ENCODE measurements at places on chromosomes 2 and 18.

GRCh38 chr2:55993685-55994084 is 70.1 kb upstream of the EFEMP1 start:
- no peak for DNase-seq

GRCh38 chr2:108958002-108958401 is 31.0 kb downstream of the EDAR start:
- no peak for DNase-seq

DNA sequence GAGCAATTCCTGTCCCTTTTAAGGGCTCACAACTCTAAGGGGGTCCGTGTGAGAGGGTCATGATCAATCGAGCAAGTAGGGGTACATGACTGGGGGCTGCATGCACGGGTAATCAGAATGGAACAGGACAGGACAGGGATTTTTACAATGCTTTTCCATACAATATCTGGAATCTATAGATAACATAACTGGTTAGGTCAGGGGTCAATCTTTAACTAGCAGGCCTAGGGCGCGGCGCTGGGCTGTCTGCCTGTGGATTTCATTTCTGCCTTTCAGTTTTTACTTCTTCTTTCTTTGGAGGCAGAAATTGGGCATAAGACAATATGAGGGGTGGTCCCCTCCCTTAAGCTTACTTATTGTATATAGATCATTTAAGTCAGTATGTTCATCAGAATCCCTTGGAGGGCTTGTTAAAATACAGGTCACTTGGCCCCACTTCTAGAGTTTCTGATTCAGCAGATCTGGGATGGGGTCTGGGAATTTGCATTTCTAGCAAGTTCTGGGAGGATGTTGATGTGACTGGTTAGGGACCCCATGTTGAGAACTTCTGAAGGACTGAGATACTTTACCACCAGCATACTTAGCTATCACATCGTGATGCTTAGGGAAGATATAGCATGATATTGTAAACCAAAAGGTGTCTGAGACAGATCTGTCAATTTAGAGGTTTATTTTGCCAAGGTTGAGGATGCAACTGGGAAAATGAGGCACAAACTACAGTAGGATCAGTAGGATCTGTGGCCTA is 2.8 kb upstream of the INPP4A start:
- no peak for DNase-seq

DNA sequence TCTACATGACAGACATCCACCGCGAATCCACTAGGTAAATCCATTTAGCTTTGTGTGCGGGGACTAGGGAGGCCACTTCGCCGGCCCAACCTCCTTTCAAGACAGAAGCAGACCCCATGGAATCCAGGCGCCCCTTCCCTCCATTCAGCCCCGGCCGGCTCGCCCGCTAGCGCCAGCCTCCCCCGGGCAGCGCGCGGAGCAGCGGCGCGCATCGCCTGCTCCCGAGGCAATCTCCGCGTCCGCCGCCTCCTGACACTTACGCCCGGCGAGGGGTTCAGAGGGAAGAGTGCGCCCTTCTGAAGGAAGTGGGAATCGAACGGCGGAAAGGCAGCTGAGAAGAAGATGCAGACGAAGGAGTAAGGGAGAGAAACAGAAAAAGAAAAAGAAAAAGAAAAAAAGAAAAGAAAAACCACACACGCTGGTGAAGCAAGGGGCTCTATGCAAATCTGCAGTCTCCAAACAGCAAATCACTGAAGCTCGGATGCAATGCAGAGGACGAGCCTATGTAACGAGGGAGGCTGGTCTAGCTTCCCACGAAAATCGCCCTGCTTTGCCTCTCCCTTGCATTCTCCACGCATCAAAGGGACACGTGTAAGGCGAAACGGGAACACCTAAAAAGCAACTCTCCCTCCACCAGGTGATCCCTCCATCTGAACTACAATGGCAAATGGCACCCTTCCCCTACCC is 684.4 kb downstream of the NRXN1 start:
- DNase-seq, result no peak

DNA sequence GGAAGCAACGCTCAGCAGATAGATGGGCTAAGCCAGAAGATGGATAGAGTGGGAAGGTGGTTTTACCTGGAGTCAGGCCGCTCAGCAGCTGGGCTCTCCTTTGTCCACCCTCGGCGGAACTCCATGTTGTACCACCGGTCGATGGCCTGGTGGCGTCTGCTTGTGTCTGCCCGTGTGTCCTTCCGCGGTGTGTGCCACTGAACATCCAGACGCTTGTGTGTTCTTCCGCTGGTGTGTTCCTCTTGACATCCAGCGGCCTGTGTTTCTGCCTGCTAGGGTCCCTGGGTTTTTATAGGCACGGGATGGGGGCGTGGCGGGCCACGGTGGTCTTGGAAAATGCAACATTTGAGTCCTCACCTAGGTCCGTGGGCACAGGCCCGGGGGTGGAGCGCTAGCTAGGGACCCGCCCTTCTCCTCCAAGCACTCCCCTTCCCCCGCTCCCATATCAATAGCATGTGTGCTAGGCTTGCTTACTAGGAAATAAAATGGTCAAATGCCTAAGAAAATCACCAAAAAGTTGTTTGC is 1431.7 kb upstream of the ACVR2A start:
- no peak for DNase-seq

DNA sequence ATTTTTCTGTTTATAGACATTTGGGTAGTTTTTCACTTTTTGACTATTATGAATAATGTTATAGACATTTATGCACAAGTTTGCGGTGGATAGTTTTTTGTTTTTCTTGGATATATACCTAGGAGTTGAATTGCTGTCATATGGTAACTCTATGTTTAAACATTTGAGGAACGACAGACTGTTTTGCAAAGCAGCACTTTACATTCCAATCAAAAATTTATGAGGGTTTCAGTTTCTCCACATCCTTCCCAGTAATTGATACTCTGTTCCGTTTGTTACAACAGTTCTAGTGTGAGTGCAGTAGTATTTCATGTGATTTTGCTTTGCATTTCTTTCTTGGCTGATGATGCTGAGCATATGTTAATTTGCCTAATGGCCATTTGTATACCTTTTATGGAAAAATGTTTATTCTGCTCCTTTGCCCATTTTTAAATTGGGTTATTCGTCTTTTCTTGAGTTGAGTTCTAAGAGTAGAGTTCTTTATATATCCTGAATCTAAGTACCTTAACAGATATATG is 617.3 kb upstream of the LRATD1 start:
- no peak for DNase-seq

- DNase-seq, result no peak
Measured at GRCh38 chr2:118557016-118557415, 290.4 kb downstream of the EN1 start.

DNA sequence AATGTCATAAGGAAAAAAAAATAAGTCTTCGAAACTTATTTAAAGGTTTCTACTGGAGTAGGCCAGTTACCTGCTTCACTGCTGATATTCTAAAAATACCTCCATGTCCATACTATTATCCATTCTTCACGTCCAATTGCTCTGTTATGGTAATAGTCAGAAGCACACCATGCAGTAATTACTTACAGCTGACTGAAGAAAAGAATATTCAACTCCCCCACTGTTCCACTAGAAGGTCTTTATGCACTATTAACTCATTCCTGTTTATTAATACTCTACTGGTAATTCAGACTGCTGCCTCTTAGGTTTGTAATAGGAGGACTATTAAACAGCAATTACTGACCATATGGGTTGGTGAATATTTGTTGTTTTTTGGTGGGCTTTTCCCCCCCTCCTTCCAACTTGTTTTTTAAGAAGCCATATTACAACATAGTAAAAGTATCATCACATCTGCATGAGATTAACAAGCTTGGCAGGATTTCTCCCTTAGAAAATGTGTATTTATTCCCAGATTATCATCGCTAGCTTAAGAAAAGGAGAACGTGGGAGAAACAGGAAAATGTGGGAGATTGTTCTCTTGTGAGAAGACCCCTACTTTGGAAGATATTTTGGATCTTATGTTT is 806.4 kb upstream of the FANCL start:
- DNase-seq, result no peak

- DNase-seq, result no peak
Measured at GRCh38 chr18:25726298-25726697, 364.1 kb downstream of the SS18 start.

- DNase-seq, result peak; percentile 20
Measured at GRCh38 chr2:127087791-127088495, 19.0 kb downstream of the BIN1 start.

- peak; percentile 98 for DNase-seq
Measured at GRCh38 chr18:10525697-10526560, at the start of gene NAPG. Gene NAPG, plus strand, starts transcription at chr18:10526027. Its CDS starts 76 bp downstream, at chr18:10526103.

DNA sequence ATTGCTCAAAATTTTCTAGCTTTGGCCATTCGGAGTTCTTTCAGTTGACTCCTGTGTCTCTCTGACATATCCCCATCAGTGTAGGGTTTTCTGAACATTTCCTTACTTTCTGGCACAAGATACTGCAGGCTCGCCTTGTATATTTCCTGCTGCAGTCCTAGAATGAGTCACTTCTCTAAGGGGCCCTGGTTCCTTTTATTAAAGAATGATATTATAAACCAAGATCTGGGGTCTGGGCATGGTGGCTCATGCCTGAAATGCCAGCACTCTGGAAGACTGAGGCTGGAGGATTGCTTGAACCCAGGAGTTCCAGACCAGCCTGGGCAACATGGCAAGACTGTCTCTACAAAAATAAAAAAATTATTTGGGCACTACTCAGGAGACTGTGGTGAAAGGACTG is 3.0 kb upstream of the RPL37A start:
- DNase-seq, result no peak

DNA sequence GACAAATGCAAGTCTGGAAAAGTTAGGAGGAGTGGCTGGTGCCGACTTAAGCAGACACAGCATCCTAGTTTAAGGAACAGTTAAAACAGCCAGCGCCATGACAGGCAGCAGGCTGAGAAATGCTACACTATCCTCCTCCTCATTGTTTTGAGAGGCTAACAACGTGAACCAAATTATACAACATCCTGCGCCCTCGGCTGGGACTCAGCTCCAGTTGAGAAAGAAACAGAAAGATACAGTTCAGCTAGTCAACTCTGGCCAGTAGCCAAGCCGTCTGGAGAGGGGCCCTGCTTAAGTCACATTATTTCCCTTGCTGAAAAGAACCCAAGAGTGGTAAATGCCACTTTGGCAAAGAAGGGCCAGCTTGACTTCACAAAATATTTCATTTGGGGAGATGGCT is 90.2 kb downstream of the BCL11A start:
- DNase-seq, result no peak

- no peak for DNase-seq
Measured at GRCh38 chr2:79950526-79950925, 354.0 kb downstream of the LRRTM1 start.

GRCh38 chr2:230441227-230441897 is 25.4 kb downstream of the SP100 start:
- no peak for DNase-seq

GRCh38 chr2:29061176-29061575 is 13.1 kb downstream of the PCARE start:
- no peak for DNase-seq

DNA sequence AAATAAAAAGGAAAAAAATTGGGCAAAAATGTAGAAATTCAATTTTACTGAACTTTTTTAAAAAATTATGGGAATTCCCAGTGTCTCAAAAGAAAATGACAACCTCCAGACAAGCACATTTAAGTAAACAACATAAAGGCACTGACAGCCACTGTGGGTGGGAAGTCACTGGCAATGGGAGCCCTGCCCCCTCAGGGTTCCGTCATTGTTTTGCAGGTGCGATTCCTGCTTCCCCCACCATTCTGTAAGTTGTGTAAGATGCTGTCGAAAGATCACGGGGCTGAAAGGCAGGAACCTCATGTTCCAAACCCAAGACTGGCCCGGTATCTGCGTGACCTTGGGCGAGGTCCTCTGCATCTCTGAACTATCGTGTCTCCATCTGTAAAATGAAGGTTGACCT is 15.8 kb upstream of the ASPRV1 start:
- no peak for DNase-seq

GRCh38 chr2:61631321-61631720 is 93.2 kb upstream of the XPO1 start:
- no peak for DNase-seq

DNA sequence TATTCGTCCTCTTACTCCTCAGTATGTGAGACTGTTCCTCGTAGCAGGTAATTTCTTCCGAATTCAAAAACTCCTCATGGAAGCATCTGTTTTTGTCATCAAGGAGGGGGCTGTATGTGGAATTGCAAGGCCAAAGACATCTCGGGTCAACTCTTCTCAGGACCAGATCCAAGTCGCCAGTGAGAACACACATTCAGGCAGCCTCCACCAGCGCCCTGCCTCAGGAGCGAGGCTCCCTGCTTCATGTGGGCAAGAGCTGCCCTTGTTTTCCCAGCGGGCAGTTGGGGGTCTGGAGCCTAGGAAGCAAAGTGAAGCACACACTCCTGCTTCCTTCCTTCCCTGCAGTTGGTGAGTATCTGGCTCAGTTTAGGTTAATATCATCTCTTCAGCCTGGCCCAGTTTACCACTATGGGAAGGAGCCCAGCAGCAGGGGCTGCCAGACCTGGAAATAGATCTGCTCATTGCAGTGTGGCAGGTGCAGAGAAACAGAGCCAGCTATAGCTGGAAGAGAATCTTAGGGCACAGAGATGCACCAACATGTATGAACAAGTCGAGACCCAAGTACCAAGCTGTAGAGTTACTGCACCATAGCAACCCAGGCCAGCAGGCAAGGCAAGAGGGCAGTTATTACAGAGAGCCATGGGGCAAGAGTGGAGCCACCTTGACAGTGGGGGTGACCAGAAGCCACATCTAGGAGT is 25.3 kb downstream of the TMEM127 start:
- DNase-seq, result no peak

- no peak for DNase-seq
Measured at GRCh38 chr2:211132046-211132445, 575.6 kb downstream of the CPS1 start.

DNA sequence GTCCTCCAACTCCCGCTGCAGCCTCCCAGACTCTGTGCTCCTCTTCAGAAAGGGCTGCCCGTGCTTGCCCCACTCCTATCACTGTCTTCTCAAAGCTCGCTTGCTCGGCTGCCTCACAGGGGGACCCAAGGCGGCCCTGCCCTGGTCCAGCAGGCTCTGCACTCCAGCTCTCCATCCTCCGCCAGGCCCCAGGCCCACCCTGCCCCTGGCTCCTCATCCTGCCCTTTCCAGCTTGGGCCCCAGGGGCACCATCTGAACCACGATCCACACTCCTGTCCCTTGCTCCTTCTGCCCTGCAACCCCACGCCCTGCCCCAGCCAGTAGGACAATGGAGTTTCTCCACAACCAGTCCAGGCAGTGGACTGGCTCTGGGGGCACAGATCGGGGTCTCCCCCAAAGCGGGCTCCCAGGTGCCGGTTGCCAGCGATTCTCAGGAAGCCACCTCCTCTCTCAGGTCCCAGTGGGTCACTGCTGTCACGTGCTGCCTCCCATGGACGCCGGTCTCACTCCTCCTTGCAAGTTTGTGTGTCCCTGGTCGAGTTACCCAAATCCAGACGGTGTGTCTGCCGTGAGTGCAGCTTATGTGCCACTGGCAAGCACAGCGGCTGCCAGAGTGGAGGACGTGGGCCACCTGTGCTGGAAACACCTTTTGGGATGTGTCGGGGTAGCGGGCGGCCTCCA is 238.5 kb downstream of the HDAC4 start:
- DNase-seq, result no peak

- no peak for DNase-seq
Measured at GRCh38 chr2:5617358-5617757, 74.8 kb upstream of the SOX11 start.

Measured in RPMI8226 (cell line).